ENCODE measurements at places on chromosomes 5 and 9.

DNA sequence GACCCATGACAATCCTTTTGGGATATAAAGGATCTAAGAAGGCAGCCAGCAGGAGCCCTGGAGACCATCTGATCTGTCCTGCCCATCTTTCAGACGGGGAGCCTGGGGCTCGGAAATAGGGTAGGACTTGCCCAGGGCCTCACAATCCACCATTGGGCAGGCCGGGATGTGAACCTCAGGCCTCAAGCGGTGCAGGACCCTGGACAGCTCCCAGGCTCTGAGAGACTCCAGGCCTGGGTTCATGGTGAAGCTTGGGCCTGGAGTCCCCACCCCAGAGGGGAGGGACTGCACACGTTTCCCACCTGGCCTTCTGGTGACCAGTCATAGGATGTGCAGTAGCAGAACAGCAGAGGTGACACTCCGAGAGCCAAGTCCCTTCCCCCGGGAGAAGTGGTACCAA lies 36.6 kb upstream of the RAPGEF1 start:
- no peak for DNase-seq

GRCh38 chr9:133237035-133237731 lies 28.1 kb upstream of the OBP2B start:
- no peak for DNase-seq

- DNase-seq, result no peak
These were observed 36.2 kb downstream of the OTULIN start for GRCh38 chr5:14700478-14701436.

DNA sequence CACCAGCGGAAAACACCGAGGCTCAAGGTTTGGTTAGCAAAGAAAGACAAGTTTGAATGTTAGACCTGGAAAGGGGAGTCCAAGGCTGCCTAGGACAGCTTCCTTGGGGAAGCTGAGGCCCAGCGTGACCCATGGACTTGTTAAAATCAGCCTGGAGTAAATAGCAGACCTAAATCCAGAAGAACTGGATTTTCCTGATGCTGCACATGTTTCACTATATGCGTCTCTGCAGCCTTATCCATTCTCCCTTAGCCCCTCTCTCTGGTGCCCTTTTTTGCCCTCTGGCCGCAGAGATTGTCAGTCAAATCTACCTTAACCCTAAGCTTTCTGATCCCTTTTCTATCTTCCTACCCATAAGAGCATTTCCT lies 119.9 kb downstream of the NTRK2 start:
- no peak for DNase-seq

GRCh38 chr9:114143234-114143633 lies 12.1 kb upstream of the COL27A1 start:
- DNase-seq, result no peak

DNA sequence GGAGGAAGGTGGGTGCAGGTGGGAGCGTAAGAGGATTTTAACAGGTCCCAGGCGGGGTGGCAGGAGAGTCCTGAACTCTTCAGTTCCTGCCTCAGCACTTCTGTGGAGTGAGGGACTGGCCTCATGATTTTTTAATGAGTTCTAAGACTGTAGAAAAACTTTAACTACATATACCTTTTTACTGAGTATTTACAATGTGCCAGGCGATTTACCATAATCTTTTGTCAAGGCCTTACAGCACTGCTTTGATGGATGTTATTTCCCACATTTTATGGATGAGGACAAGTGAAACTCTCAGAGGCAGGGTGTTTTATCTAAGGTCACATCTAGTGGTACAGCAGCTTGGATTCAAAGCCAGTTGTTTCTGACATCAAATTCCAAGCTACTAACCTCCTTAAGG lies 99.5 kb downstream of the PJA2 start:
- DNase-seq, result no peak

- DNase-seq, result no peak
These were observed 528.8 kb downstream of the CSNK1G3 start for GRCh38 chr5:124040799-124041198.

GRCh38 chr5:38557308-38557710 lies 863 bp upstream of the LIFR start:
- DNase-seq, result no peak

GRCh38 chr9:111957856-111958631 lies 61.4 kb downstream of the UGCG start:
- no peak for DNase-seq

- no peak for DNase-seq
These were observed 101.1 kb upstream of the NR4A3 start for GRCh38 chr9:99720455-99721050.

GRCh38 chr9:99106044-99106375 lies 1.1 kb downstream of the TGFBR1 start:
- no peak for DNase-seq

GRCh38 chr5:155947394-155948062 lies 379.4 kb upstream of the SGCD start:
- no peak for DNase-seq

GRCh38 chr5:95783661-95784060 lies 38.9 kb downstream of the GLRX start:
- no peak for DNase-seq

- no peak for DNase-seq
These were observed 2.2 kb downstream of the RAD1 start for GRCh38 chr5:34913072-34913471.

GRCh38 chr9:83141887-83142286 lies 78.9 kb upstream of the RASEF start:
- DNase-seq, result no peak

GRCh38 chr5:98095072-98095471 lies 678.4 kb upstream of the RGMB start:
- no peak for DNase-seq

All from activated CD8-positive, alpha-beta memory T cell treated with anti-CD3 and anti-CD28 coated beads for 4 hours (primary cell).